ENCODE measurements at places on chromosomes 1 and 21. TPM values are rescaled to one million over a fixed set of nuclear protein-coding genes. Genes with fewer than 3 reads are reported as not detected.

DNA sequence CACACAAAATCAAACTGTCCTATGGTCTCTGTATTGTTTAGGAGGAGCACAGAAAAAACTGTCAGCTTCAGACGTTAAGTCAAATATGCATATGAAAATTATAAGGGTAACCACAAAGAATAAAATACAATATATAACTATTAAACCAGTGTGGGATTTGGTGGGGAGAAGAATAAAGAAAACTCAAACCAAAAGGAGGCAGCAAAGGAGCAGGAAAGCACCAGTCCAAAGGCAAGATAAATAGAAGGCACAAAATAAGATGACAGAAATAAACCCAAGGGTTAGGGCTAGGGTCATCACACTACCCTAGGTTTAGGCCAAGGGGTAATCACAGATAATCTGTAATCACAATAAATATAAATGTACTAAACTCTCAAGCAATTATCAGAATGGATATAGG lies 32.8 kb downstream of the DLGAP3 start:
- DNase-seq, result no peak

DNA sequence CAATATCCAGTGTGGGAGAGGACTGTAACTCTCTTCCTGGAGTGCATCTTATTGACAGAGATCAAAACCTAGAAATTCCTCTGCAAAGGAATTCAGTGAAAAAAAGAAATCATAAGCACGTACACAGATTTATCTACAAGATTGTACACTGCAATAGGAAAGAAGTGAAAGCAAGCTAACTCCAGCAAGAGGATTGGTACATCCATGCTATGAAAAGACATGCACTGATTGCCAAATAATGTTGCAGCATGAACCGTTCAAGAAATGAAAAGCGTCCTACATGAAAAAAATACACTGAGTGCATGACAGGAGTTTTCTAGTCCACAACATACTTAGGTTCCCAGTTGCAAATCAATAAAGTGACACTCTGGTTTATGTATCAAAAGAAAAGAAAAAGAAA lies 1.9 kb upstream of the MGST3 start:
- no peak for DNase-seq

- no peak for DNase-seq
Observed at GRCh38 chr1:214400131-214400530, 119.2 kb downstream of the SMYD2 start.

DNA sequence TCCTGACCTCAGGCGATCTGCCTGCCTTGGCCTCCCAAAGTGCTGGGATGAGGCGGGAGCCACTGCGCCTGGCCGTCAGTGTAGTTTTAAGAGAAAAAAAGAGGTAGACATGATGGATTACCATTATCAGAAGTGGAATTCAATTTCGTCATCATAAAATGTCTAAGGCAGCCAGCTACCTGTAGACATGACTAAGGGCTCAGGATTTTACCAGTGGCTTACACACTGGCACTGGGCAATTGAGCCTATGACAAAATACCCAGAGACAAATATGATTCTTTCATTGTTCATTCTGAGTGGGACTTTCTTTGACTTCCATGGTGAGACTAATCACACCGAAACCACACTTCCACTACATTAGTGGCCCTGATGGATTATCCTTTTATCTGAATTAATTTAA lies 181.5 kb downstream of the GABPA start:
- no peak for DNase-seq

- no peak for DNase-seq
Observed at GRCh38 chr1:160748878-160749269, 9.8 kb downstream of the SLAMF7 start.

DNA sequence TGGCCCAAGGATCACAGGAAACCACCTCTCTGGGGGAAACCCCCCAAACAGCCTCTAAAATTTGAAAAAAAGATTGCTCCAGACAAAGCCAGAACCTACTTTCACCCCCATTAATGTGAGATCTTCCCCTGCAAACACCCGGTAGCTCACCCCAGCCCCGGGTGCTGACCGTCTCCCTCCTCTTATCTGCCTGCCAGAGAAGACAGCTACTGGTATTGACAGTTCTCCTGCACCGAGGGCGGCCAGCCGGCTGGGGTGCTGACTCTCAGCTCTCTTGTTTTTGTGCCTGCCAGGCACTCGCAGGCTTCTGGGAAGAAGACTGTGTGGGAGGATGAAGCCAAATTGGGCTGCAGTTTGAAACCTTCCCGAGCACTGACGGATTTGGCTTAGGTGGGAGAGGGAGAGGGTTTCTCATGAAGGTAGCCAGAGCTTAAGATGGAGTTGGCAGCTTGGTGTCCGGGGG lies 48.2 kb downstream of the RASSF5 start:
- peak; percentile 39 for DNase-seq

Gene LENEP
- total RNA-seq, result 3.1 TPM

DNA sequence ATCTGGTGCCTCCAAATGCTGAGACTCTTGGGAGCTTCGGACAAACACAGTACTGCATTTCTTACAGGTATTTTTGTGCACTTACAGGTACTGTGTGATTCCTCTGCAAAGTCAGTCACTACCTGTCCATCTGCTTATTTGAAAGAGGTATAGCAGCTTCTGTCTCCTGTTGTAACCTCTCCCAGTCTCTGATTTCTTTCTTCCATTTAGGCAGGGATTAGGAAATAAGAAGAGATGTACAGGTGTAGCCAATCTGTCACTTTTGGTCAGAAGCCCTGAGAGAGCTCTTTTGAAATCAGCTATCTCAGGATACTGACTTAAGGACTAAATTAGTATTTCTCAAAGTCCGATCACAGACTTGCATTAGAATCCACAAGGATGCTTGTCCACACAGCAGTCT lies 54.0 kb downstream of the AKT3 start:
- no peak for DNase-seq
